ENCODE measurements at places on chromosomes 4 and X. TPM values are rescaled to one million over a fixed set of nuclear protein-coding genes. Genes with fewer than 3 reads are reported as not detected.

GRCh38 chrX:3403748-3404147, 57.3 kb upstream of the MXRA5 start:
- DNase-seq = no peak

DNA sequence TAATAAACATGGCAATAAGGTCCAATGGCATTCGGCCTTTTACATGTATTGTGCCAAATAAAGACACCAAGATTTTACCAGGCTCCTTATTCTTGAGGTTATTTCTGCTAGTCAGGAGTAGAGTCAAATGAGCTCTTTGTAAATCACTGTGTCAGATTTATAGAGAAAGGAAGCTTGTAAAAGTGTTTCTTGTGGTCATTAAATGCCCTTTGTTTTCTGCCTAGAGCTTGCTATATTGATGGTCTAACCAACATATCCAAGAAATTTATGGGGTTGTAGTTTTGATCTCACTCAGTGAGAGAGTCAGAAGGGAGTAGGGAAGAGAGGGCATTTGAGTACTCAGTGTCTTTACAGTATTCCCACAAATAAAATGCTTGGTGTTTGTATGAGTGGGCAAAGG, 86.2 kb upstream of the FRMPD4 start:
- DNase-seq = no peak

- peak; percentile 73 for DNase-seq
Observed at GRCh38 chr4:169410839-169411770, 140.3 kb upstream of the SH3RF1 start.

DNA sequence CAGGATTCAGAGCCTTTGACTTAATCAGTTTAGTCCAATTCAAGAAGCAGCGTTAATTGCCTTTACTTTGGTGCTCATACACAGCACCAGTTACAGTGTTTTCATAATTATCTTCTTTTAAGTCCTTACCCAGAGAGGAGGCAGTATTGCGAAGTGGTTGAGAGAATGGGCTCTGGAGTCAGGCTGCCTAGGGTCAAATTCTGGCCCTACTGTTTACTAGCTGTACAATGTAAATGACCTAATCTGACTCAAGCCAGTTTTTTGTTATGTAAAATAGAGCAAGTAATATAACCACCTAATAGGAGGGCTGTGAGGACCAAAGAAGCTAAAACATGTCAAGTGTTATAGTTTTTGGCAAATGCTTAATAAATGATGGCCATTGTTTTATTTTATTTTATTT, 27.6 kb downstream of the WDR44 start:
- DNase-seq = no peak

GRCh38 chrX:57929373-57929772, 19.1 kb upstream of the ZXDA start:
- DNase-seq = peak; percentile 47

DNA sequence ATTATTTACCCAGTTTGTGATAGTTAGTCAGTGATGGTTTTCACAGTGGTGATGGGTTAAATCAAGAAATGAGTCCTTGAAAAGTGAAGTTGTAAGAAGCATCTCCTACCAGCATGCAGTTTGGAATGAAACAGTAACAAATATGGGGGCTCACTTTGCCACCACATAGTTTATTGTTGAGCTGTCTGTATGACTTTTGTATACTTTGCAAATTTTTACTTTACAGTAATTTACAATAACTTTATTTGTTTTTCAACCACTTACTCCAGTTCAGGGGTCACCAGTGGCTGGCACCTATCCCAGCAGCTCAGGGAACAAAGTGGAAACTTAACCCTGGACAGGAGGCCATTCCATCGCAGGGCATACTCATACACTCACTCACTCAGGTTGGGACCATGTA, 64.5 kb upstream of the ANKRD50 start:
- DNase-seq = no peak

Gene DUSP9
- total RNA-seq = not detected

Gene RHOH
- total RNA-seq = not detected

Gene SMR3B
- total RNA-seq = not detected

All from SJCRH30 (cell line).